ENCODE measurements at places on chromosomes 2 and 18.
A peak's percentile ranks its signal among the peaks of the same experiment; 100 is the strongest.

- no peak for DNase-seq
Observed at GRCh38 chr18:74255131-74255616, 36.6 kb downstream of the CYB5A start.

DNA sequence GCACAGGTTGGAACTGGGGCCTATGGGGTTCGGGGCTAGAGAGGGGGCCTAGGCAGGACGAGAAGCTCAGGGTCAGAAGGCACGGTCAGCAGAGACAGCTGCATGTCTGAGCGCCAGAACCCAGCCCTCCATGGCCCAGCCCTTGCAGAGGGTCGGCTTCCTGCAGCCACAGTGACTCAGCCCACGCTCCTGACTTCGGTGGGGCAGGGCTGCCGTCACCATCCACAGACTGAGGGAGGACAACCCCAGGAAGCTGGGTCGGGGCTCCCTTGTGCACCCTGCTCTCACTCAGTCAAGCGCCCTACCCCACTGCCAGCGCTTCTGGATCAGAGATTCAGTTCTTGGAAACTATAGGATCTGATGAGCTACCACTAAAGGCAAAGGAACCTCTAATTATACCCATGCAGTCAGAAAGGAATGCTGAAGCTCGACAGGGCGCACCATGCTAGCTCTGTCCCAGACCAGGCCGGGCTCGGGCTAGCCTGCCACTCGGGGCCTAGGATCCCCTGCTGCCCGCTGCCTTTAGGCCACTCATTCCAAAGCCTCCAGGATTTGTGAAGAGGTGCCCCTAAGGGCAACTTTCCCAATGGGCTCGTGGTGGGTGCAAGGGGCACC, 3.0 kb downstream of the ACTR1B start:
- no peak for DNase-seq

DNA sequence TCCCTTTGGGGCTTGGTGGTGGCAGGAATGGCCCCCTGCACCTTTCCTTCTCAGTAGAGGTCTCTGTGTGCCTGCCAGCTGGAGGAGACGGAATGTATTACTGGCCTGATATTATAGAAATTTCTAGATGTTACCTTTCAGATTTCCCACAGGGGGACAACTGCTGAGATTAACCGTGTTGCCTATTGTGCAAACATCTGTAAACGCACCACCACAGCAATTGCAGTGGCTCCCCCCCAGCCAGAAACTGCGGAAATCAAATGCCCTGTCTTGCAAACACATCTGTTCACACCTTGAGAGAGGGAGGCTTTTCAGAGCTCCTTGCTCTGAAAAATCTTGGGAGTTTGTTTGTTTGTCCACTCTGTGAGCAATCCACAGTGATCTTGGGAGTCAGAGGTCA, 270.0 kb upstream of the RAB12 start:
- no peak for DNase-seq

DNA sequence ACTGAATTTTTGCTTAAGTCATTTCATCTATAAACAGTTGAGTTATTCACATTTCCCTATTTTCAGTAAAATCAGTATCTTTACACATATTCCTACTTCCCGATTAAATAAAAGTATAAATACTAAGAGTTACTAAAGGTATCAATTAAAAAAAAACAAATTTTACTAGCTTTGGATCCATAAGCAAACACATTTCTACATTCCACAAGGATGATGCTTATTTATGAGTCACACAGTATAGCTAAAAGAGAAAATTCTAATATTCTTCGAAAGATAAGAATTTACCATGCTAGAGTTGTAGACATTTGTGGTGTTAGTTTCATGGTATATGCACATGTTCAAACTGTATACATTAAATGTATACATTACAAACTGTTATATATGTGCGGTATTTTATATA, 23.7 kb downstream of the PGAP1 start:
- no peak for DNase-seq

DNA sequence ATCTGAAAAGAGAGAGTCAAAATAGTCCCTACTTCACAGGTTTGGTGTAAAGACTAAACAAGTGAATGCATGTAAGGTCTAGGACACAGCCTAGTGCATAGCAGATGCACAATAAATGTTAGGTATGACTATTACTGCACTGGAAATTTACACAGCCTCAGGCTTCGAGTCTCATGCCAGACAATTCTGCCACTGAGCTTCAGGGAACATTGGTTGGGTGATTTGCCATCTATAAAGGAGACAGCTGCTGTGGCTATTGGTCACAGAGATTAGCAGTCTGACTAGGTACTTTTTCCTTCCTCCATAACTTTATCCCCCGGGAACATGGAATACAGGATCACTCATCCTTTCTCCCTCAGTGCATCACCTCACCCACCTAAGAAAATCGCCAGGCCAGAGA, 89.2 kb downstream of the FAM124B start:
- DNase-seq: no peak

DNA sequence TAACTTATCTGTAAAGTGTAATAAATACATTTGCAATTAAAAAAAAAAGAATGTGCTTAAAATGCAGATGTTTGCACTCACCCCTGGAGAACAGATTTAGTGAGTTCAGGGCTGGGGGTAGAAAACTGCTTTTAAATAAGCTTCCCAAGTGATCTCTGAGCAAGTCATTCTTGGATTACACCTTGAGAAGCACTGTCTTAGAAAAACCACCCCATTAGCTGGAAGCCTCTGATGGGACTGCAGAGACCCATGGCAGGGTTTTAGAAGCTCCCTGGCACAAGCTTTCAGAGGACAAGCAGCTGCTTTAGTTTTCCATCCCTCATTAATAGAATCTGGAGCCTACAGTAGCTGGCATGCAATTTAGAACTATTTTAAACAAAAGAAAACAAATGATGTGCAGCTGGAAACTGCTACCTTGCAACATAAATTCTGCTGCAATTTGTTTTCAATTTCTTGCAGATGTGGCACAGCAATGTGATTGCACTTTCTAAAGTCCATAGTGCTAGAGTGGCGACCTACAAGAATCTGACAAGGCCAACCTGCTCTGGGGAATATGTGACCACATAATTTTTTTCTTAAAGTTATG, 141.5 kb downstream of the CDC42EP3 start:
- DNase-seq: no peak

GRCh38 chr18:46067438-46068007, 4.5 kb downstream of the PSTPIP2 start:
- peak; percentile 6 for DNase-seq

GRCh38 chr2:148255929-148256328, 235.0 kb downstream of the MBD5 start:
- DNase-seq: peak; percentile 5

DNA sequence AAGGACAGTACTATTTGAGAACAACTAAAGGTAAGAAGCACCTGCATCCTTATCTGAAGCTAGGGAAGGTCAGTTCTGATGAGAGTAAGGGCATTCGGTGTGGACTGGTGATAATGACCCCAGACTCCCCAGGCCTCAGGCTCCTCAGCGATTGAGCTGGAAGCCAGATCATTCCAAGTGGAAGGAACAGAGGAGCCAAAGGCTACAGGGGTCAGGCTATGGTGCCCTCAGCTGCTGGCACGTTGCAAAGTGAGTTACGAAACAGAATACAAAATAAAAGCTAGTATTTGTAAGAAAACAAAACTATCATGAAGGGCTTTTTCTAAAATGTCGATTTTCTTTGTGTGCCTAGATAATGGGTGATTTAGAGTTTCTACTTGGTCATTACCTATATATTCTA, 168.5 kb upstream of the LRRTM1 start:
- no peak for DNase-seq

DNA sequence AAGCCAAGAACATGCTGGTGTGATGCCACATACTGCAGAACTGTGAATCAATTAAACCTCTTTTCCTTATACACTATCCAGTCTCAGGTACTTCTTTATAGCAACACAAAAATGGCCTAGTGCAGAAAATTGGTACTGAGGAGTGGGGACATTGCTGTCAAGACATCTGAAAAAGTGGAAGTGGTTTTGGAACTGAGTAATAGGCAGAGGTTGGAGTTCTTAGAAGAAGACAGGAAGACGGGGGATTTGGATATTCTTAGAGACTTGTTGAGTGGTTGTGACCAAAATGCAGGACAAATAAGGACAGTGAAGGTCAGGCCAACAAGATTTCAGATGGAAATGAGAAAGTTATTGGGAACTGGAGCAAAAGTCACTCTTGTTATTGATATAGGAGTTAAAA, 31.3 kb upstream of the CDH2 start:
- no peak for DNase-seq

DNA sequence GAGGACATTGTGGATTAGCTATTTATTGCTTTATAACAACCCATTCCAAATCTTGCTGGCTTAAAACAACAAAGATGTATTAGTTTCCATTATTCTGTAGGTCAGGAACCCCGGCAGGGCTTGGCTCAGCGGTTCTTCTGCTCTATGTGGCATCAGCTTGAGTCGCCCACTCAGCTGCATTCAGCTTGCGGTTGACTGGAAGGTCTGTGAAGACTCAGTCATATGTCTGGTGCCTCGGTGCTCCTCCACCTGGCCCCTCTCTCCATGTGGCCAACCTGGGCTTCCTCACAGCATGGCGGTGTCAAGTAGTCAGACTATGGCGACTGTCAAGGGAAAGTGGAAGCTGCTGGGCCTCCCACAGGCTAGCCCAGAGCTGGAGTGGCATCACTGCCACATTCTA, 48.6 kb downstream of the EMILIN2 start:
- DNase-seq: no peak

DNA sequence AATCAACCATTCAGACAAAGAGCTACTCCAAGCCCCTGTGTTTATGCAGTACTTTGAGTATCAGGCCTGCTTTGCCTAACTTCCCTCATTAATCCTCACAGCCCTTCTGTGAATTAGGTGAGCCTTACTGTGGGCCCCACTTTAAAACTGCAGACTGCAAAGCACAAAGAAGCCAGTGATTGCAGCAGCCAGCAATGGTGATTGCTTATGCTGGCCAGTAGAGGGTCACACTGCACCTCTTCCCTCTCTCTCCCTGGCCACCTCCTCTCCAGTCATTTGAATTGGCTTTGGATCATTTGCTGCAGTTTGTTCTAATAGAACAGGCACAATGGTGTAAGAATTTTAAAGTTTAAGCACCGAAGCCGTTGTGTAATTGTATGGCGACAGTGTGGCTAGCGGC, 229.9 kb downstream of the AGPS start:
- DNase-seq: no peak

- DNase-seq: no peak
Observed at GRCh38 chr2:85851253-85852151, 37.3 kb downstream of the ST3GAL5 start.

DNA sequence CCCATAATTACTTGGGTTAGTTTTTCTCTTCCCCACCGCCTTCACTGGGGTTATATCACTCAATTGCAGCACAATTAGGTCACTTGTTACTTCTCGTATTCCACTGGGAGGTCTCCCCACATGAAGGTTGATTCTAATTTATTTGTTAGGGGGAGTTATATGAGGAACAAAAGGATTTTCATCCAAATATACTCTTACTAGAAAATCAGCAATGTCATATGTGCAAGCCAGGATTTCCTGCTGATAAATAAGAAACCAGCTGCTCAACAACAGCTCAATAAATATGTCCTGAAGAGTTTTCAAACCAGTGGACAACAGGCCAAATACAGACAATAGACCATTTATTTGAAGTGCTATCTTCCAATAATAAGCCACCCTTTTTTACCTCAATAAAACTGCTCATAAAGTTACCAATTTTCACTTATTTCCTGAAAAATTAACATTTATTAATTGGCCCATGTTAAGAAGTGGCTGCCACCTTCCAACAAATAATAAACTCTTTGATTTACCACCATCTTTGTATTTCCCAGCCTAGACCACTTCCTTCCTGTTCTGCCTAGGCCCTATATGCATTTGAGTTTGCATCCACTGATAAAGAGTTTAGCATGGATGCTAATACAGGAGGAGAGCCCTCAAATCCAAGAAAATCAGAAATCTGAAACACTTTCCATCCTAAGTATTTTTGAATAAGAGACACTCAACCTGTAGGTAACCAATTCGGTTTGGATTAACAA, 184.4 kb upstream of the SLC39A10 start:
- DNase-seq: no peak

- no peak for DNase-seq
Observed at GRCh38 chr18:24633121-24633520, 172.7 kb downstream of the HRH4 start.

GRCh38 chr18:23563377-23564043, 22.8 kb downstream of the NPC1 start:
- no peak for DNase-seq

DNA sequence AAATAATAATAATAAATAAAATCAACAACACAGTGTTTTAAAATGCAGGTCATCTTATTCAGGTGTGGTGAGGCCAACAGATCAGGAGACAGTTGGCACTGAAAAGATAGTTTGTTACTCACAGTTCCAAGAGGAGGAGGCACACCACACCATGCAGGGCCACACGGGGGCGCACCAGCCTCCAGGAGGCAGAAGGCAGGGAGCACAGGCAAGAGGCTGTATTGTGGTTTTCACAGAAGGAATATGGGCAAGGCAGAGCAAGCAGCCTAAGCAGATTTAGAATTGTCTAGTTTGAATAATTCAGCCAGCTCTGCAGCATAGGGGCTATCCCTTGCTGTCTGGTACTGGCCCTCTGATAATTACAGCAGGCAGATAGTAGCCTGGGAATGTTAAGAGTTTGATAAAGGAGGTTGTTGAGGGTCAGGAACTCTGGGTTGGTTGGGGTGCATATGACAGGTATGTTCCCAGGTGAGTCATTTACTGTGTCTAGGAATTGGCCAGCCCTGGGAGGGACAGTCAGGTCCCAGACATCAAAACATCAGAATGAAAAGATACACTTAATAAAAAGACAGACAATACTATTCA, 31.3 kb downstream of the KIAA2012 start:
- peak; percentile 20 for DNase-seq

- no peak for DNase-seq
Observed at GRCh38 chr2:198293281-198293680, 488.9 kb downstream of the PLCL1 start.

GRCh38 chr2:88049622-88050021, 6.0 kb downstream of the KRCC1 start:
- DNase-seq: no peak

DNA sequence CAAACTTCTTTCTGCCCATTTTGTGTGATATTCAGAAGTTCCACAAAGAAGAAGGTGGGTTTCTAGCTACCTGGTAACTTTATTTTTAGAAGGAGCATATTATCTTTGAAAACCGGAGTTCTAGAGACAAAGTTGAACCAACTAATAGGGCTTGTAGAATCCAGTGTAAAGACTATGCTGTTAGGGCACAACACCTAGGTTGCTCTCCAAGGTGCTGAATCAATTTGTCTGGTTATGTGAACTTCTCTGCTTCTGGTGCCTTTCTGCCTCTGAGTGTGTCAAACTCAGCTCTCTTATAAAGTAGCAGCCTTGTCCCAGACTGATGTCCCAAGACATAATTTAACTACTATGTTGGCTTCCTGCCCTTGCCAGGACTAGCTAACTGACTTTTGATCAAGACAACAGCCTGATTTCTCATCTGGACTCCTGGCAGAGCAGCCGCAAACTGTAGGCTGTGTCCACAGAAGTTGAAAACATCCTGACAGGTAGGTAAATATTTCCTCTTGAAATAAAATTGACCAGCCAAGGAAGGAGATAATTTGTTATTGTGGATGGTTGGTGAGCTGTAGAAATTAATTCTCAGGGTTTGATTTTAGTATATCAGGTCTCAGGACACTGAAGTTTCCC, 119.4 kb downstream of the CYRIA start:
- DNase-seq: no peak

Data from SHP77 (cell line).